Fibroblast of villous mesenchyme (primary cell): ENCODE measurements at places on chromosomes 2 and 18. TPM values are rescaled to one million over a fixed set of nuclear protein-coding genes. Genes with fewer than 3 reads are reported as not detected.

DNA sequence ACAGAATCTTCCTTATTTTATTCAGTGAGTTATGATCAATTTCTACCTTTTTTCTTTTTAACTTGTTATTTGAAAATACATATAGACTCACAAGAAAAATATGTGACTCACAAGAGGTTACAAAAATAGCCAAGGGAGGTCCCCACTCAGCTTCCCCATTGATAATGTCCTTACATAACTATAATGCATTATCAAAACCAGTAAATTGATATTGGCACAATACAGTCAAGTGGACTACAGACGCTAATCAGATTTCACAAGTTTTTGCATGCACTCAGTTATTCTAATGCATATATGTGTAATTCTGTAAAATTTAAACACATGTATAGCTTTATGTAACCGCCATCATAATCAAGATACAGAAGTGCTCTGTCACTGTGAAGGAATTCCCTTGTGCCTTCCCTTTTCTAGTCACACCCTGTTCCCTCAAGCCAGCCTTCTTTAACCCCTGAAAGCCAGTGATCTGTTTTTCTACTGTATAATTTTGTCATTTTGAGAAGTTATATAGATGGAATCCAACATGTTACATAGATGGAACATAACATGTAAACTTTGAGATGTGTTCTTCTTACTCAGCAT is 118.4 kb downstream of the ALMS1 start:
- DNase-seq: no peak

DNA sequence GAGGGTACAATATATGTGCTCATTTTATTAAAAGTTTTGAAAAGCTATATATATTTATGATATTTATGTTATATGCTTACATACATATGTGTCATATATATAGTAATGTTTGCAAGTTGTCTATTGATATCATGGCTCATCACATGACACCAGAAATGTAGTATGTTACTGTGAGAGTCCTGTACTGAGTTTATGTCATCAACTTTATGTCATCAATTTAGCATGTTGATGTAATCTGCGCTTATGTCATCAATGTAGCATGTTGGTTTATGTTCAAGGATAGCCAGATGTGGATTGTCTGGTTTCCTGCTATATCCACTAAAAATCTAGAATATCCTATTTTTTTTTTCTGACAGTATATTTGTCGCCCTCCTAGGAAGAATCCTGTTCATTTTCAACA is 77.4 kb downstream of the APLF start:
- DNase-seq: no peak

DNA sequence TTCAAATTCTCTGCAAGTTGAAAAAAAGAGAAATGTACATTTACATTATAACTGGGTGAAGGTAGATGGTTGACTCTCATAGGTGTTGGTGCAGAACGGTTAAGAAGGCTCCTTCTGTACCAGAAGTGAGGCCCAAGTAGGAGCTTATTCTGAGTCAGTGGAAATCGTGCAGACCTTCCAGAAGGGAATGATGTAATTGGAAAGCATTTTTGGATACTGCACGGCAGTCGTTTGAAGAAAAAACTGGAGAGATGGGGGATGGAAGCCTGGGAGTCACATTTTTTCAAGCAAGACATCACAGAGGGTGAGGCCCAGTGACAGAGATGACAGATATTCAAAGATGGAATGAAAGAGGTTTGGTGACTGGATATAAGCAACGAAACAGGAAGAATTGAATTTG is 39.4 kb downstream of the HRH4 start:
- DNase-seq: no peak

- DNase-seq: no peak
Measured at GRCh38 chr2:225272173-225272572, 127.3 kb upstream of the NYAP2 start.

DNA sequence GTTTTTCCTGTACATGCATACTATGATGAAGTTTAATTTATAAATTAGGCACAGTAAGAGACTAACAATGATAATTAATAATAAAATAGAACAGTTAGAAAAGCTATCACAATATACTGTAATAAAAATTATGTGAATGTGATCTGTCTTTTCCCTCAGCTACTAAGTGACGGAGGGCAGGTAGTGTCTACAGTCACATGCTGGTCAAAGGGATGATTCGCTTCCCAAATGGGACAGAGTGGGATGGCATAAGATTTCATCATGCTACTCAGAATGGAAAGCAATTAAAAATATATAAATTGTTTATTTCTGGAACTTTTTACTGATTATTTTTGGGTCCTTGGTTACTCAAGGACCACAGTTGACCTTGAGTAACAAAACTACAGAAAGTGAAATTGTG is 71.5 kb downstream of the DAW1 start:
- no peak for DNase-seq

DNA sequence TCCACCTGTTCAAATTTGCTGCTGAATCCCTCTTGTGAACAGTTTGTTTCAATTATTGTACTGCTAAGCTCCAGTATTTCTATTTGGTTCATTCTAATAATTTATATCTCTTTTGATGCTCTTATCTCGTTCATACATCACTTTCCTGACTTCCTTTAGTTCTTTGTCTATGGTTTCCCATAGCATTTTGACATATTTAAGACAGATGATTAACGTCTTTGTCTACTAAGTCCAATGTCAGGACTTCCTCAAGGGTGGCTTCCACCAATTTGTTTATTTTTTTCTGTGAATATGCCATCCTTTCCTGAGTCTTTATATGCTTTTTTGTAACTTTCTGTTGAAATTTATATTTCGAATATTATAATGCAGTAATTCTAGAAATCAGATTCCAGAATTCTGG is 9.6 kb downstream of the PIGN start:
- no peak for DNase-seq

DNA sequence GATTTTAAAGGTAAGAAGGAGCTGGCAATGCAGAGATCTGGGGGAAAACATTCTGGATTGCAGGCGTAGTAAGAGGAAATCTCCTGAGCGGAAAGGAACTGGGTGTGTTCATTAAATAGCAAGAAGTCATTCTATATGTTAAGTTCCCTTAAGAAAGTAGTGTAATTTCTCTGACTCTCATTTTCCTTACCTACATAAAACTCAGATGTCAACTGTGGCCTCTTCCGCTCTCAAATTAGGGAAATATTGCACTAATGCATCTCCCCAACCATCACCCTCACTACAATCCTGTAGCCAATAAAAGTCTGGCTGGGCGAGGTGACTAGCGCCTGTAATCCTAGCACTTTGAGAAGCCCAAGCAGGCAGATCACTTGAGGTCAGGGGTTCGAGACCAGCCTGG is 89.0 kb upstream of the CDC42EP3 start:
- no peak for DNase-seq

GRCh38 chr2:5359397-5359796 is 332.8 kb upstream of the SOX11 start:
- no peak for DNase-seq

DNA sequence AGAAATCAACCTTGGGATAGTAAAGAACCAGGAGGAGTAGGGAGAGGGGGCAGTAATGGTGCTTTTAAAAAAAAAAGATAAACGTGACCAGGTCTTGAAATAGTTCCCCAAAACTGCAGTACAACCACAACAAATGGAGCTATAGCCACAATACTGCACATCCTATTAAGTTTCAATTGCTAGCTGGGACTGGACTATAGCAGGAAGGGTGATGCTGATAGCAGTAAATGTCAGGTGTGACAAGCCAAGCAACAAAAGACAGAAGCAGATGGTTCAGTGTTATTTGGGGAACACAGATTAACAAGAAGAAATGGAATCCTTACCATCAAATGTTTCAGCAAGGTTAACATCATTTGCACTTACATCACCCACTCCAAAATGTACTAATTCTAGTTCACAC is 10.1 kb downstream of the RPS27A start:
- no peak for DNase-seq

WDR35 gene
- total RNA-seq: 11.3 and 13.0 TPM in 2 replicates

ABHD1 gene
- under 0.01 TPM in 1 of 2 replicates, not detected in the other for total RNA-seq

MEP1B gene
- under 0.01 and 0.64 TPM in 2 replicates for total RNA-seq

FAM161A gene
- total RNA-seq: 1.9 and 2.2 TPM in 2 replicates
